ENCODE measurements at places on chromosomes 11 and 22. TPM values are rescaled to one million over a fixed set of nuclear protein-coding genes. Genes with fewer than 3 reads are reported as not detected.
A peak's percentile ranks its signal among the peaks of the same experiment; 100 is the strongest.

- peak; percentile 76 for DNase-seq
Observed at GRCh38 chr11:19938169-19938856, 222.0 kb downstream of the DBX1 start.

- DNase-seq = no peak
Observed at GRCh38 chr22:31260474-31260856, 31.8 kb downstream of the PIK3IP1 start.

CSF2RB gene
- total RNA-seq = 0.07 TPM

GRCh38 chr11:111541254-111542061, 938 bp downstream of the LAYN start:
- peak; percentile 59 for DNase-seq

EFCAB6 gene
- 0.94 TPM for total RNA-seq

DNA sequence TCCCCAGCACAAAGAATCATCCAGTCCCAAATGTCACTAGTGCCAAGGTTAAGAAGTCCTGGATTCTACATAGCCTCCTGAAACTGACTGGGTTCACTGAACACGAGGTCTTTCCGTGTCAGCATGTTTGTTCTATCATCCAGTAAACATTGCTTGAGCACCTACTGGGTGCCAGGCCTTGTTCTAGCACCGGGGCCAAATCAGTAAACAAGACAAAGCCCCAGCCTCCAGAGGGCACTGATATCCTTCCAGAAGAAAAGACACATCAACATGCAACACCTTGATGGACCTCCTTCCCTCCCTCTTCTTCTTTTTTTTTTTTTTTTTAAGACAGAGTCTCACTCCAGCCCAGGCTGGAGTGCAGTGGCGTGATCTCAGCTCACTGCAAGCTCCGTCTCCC, 26.9 kb downstream of the TPST2 start:
- no peak for DNase-seq

SCUBE1 gene
- total RNA-seq = 9.6 TPM

BEST1 gene
- 0.17 TPM for total RNA-seq

DNA sequence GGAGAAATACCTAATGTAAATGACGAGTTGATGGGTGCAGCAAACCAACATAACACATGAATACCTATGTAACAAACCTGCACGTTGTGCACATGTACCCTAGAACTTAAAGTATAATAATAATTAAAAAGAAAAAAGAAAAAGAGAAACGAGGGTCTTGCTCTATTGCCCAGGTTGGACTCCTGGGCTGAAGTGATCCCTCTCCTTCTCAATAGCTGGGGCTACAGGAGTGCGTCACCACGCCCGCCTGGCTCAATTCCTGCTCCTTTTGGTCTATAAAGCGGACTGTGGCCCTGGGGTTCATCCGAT, 521 bp upstream of the PTS start:
- DNase-seq = peak; percentile 16

GRCh38 chr22:26576026-26576680, 13.8 kb downstream of the TPST2 start:
- DNase-seq = no peak

- DNase-seq = no peak
Observed at GRCh38 chr11:85539740-85540139, 87.4 kb downstream of the DLG2 start.

SHANK2 gene
- 64.8 TPM for total RNA-seq

- DNase-seq = no peak
Observed at GRCh38 chr11:10488934-10489691, 34.0 kb downstream of the AMPD3 start.

- DNase-seq = no peak
Observed at GRCh38 chr22:19526702-19527111, 2.5 kb upstream of the CLDN5 start.

DNA sequence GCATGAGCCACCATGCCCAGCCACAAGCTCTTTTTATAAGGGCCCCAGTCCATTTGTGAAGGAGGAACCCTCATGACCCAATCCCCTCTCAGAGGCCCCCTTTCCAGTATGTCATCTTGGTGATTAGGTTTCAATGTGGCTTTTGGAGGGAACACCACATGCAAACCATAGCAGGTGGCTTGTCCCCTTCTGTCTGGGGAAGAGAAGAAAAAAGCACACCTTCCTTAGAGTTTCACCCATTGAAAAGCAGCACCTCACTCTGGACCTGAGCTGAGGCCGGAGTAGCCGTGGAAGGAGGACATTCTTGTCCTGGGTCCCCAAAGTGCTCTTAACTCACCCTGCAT, 25.4 kb downstream of the NEAT1 start:
- DNase-seq = no peak

GRCh38 chr11:29482510-29482909, 534.3 kb downstream of the KCNA4 start:
- DNase-seq = no peak

- DNase-seq = no peak
Observed at GRCh38 chr11:21066030-21066429, 396.6 kb downstream of the NELL1 start.

EHF gene
- total RNA-seq = 0.60 TPM

GRCh38 chr11:33040033-33040861, 875 bp downstream of the TCP11L1 start:
- DNase-seq = no peak

RTCB gene
- total RNA-seq = 100 TPM

TSGA10IP gene
- total RNA-seq = 4.1 TPM

- no peak for DNase-seq
Observed at GRCh38 chr11:71322861-71323582, 70.6 kb upstream of the SHANK2 start.

DNA sequence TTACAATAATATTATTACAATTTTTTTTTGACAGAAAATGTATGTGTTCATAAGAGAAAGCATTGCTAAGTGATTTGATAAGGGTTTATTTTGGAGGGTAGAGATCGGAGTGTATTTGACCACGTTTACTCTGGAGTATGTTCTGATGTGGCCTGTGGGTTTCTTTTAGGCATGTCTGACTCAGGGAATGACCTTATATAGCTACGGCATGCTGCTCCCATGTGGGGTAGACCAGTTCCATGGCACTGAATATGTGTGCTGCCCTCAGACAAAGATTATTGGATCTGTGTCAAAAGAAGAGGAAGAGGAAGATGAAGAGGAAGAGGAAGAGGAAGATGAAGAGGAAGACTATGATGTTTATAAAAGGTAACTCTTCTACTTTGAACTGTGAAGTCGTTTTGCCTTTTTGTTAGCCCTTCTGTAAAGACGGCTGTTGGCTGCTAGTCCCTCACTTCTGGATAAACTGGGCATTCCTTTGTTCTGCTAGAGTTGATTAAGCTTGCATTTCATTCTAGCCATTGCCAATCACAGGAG, 38.1 kb upstream of the ST14 start:
- no peak for DNase-seq
